ENCODE measurements at places on chromosomes 7 and 10. TPM values are rescaled to one million over a fixed set of nuclear protein-coding genes. Genes with fewer than 3 reads are reported as not detected.

GRCh38 chr7:138848056-138848980 is 50.3 kb upstream of the ATP6V0A4 start:
- DNase-seq: no peak
- no peak overlapping the region for H3K27ac ChIP-seq
- H3K36me3 ChIP-seq: no peaks in the 10 kb centered on the region
- H3K4me1 ChIP-seq: no peaks in the 10 kb centered on the region

- DNase-seq: no peak
- H3K27ac ChIP-seq: no peak overlapping the region
- H3K36me3 ChIP-seq: no peaks in the 10 kb centered on the region
- no peak overlapping the region for H3K4me3 ChIP-seq
- H3K4me1 ChIP-seq: no peaks in the 10 kb centered on the region
These were observed 71.9 kb downstream of the SRI start for GRCh38 chr7:88147949-88148348.

GRCh38 chr7:128745706-128746105 is 6.5 kb downstream of the CALU start:
- no peak overlapping the region for H3K27ac ChIP-seq
- peaks cover 5% of the 10 kb centered on the region for H3K4me1 ChIP-seq
- H3K27me3 ChIP-seq: no peaks in the 10 kb centered on the region
- H3K36me3 ChIP-seq: no peaks in the 10 kb centered on the region
- no peak for DNase-seq
- H3K4me3 ChIP-seq: no peak overlapping the region

The AS3MT gene
- total RNA-seq: 5.2 TPM

The MMD2 gene
- not detected for total RNA-seq

DNA sequence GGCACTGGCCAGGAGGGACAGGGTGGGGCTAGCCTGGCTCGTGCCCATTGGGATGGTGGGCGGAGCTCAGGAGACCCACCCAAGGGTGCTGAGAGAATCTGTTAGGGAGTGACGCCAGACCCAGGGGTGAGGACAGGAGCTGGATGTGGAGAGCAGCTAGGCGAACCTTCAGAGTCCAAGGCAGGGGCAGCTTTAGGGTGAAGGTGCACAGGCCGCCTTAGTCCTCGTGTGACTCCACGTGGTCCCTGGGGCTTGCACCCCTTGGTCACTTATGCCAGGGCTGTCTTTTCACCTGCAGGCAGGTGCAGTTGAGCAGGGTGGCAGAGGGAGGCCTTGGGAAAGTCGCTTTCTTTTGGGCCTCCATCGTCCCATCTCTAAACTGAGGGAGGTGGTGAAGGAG is 4.3 kb downstream of the RAMP3 start:
- H3K4me1 ChIP-seq: no peaks in the 10 kb centered on the region
- no peak for DNase-seq
- no peak overlapping the region for H3K4me3 ChIP-seq
- no peak overlapping the region for H3K27ac ChIP-seq
- peaks cover 3% of the 10 kb centered on the region for H3K27me3 ChIP-seq
- no peaks in the 10 kb centered on the region for H3K36me3 ChIP-seq

GRCh38 chr10:102231357-102232318 is 5.5 kb downstream of the ELOVL3 start:
- no peak overlapping the region for H3K27ac ChIP-seq
- no peak for DNase-seq
- peak overlapping the region; percentile 77 for H3K4me3 ChIP-seq
- H3K36me3 ChIP-seq: no peaks in the 10 kb centered on the region
- H3K4me1 ChIP-seq: peaks cover 8% of the 10 kb centered on the region

DNA sequence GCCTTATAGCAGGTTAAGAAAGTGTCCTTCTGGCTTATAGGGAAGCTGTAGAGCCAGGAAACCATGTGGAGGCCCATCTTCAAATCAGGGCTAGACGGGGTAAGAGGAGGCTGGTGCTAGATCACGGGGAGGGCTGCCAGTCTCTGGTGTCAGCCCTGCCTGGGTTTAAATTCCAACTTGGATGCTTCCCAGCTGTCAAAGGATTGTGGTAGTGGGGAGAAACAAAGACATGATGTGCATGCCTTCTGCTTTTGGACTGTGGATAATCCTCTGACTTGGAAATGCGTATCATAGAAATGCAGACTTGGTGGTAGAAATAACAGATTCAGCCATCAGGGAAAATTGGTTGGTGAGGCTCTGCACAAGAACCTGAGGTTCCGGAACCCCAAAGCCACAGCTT is 325.6 kb downstream of the PHTF2 start:
- DNase-seq: no peak
- no peak overlapping the region for H3K4me3 ChIP-seq
- H3K27ac ChIP-seq: no peak overlapping the region
- H3K27me3 ChIP-seq: no peaks in the 10 kb centered on the region
- H3K36me3 ChIP-seq: no peaks in the 10 kb centered on the region

GRCh38 chr7:24981171-24981951 is 1.4 kb upstream of the OSBPL3 start:
- peak overlapping the region; percentile 59 for H3K27ac ChIP-seq
- H3K36me3 ChIP-seq: no peaks in the 10 kb centered on the region
- H3K4me3 ChIP-seq: peak overlapping the region; percentile 81
- no peaks in the 10 kb centered on the region for H3K27me3 ChIP-seq
- peak; percentile 59 for DNase-seq
- H3K4me1 ChIP-seq: no peaks in the 10 kb centered on the region

The UBE2D1 gene
- total RNA-seq: 16.1 TPM

- peak overlapping the region; percentile 99 for H3K27ac ChIP-seq
- no peaks in the 10 kb centered on the region for H3K27me3 ChIP-seq
- no peaks in the 10 kb centered on the region for H3K4me1 ChIP-seq
- H3K36me3 ChIP-seq: no peaks in the 10 kb centered on the region
- peak; percentile 60 for DNase-seq
These were observed 744 bp downstream of the CREM start for GRCh38 chr10:35127289-35127891.

The VIPR2 gene
- total RNA-seq: 4.6 TPM

GRCh38 chr7:158422887-158423560 is 164.6 kb downstream of the PTPRN2 start:
- no peak overlapping the region for H3K27ac ChIP-seq
- no peak overlapping the region for H3K4me3 ChIP-seq
- DNase-seq: no peak
- H3K4me1 ChIP-seq: no peaks in the 10 kb centered on the region

The TLX1 gene
- total RNA-seq: not detected

All from breast epithelium (tissue), 4 donors.